ENCODE measurements at places on chromosomes 3 and 15. TPM values are rescaled to one million over a fixed set of nuclear protein-coding genes. Genes with fewer than 3 reads are reported as not detected.

The KY gene
- total RNA-seq = not detected

The CDCP1 gene
- total RNA-seq = 12.9 TPM

The GOLGA6L4 gene
- 2.8 TPM for total RNA-seq

The GOLGA8T gene
- 0.53 TPM for total RNA-seq

The RTP3 gene
- total RNA-seq = not detected

The MELTF gene
- 8.8 TPM for total RNA-seq

The KBTBD13 gene
- total RNA-seq = not detected

The NLGN1 gene
- total RNA-seq = 5.5 TPM

The PFKFB4 gene
- 13.9 TPM for total RNA-seq

The COLQ gene
- 0.61 TPM for total RNA-seq

The TP63 gene
- not detected for total RNA-seq

The AQP9 gene
- not detected for total RNA-seq

The PTH1R gene
- total RNA-seq = 0.99 TPM

The IQGAP1 gene
- total RNA-seq = 67.0 TPM

DNA sequence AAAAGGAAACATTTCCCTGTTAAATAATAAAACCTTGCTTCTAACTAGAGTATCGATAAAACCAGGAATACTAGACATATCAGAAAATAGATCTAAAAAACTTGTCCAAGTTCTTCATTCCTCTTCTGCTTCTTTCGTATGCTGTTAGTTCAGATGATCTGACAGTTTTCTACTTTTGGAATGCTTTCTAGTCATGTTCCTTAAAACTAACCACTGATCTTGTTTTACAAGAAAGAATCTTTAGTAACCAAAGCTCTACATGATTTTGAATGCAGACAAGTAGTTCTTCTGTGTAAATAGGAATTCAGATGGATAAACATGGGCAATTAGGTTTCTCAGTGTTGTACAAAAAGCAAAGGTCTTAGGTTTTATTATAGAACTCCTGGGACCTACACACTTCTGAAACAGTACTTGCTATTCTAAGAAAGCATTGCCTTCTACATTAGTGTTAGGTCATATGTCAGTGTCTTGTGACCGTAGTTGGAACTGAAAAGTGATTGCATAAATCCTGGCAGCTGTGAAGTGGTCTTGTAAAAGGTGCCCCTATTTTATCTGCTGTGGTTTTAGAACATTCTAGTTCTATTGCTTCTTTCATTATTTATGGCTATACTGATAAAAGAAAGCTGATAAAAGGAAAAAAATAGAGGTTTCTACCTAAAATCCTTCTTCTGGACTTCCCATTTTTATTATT is 40.7 kb downstream of the SNRK start:
- H3K27me3 ChIP-seq = no peaks in the 10 kb centered on the region
- DNase-seq = no peak
- H3K36me3 ChIP-seq = peaks cover 2% of the 10 kb centered on the region
- H3K4me1 ChIP-seq = no peaks in the 10 kb centered on the region
- H3K27ac ChIP-seq = no peak overlapping the region
- no peak overlapping the region for H3K4me3 ChIP-seq

GRCh38 chr3:55197021-55197420 is 269.2 kb upstream of the LRTM1 start:
- no peaks in the 10 kb centered on the region for H3K4me1 ChIP-seq
- no peaks in the 10 kb centered on the region for H3K27me3 ChIP-seq

GRCh38 chr3:192833177-192833890 is 84.3 kb downstream of the MB21D2 start:
- no peak overlapping the region for H3K27ac ChIP-seq
- H3K36me3 ChIP-seq = peaks cover 9% of the 10 kb centered on the region
- DNase-seq = no peak
- no peak overlapping the region for H3K4me3 ChIP-seq

- H3K4me1 ChIP-seq = no peaks in the 10 kb centered on the region
- no peak for DNase-seq
- peaks cover 13% of the 10 kb centered on the region for H3K36me3 ChIP-seq
- no peak overlapping the region for H3K27ac ChIP-seq
- no peak overlapping the region for H3K4me3 ChIP-seq
Measured at GRCh38 chr3:132573797-132574211, 23.3 kb upstream of the ACKR4 start.

GRCh38 chr3:112127522-112128494 is 5.2 kb downstream of the GCSAM start:
- H3K4me1 ChIP-seq = peaks cover 16% of the 10 kb centered on the region
- peaks cover 4% of the 10 kb centered on the region for H3K36me3 ChIP-seq
- no peaks in the 10 kb centered on the region for H3K27me3 ChIP-seq
- DNase-seq = no peak
- H3K4me3 ChIP-seq = no peak overlapping the region
- H3K27ac ChIP-seq = no peak overlapping the region

GRCh38 chr3:150527464-150528255 is 18.6 kb downstream of the SERP1 start:
- peak overlapping the region; percentile 49 for H3K4me3 ChIP-seq
- H3K27me3 ChIP-seq = no peaks in the 10 kb centered on the region
- H3K27ac ChIP-seq = no peak overlapping the region
- H3K4me1 ChIP-seq = peaks cover 2% of the 10 kb centered on the region
- no peaks in the 10 kb centered on the region for H3K36me3 ChIP-seq

DNA sequence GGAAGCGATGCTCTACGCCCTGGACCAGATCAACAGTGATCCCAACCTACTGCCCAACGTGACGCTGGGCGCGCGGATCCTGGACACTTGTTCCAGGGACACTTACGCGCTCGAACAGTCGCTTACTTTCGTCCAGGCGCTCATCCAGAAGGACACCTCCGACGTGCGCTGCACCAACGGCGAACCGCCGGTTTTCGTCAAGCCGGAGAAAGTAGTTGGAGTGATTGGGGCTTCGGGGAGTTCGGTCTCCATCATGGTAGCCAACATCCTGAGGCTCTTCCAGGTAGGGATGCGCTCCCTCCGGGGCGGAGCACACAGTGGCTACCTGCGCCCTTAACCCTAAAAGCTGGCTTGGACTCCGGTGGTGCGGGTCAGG is 698 bp downstream of the GRM7 start:
- no peak overlapping the region for H3K27ac ChIP-seq
- peak overlapping the region; percentile 63 for H3K4me3 ChIP-seq
- H3K4me1 ChIP-seq = no peaks in the 10 kb centered on the region
- DNase-seq = peak; percentile 34
- H3K36me3 ChIP-seq = no peaks in the 10 kb centered on the region

DNA sequence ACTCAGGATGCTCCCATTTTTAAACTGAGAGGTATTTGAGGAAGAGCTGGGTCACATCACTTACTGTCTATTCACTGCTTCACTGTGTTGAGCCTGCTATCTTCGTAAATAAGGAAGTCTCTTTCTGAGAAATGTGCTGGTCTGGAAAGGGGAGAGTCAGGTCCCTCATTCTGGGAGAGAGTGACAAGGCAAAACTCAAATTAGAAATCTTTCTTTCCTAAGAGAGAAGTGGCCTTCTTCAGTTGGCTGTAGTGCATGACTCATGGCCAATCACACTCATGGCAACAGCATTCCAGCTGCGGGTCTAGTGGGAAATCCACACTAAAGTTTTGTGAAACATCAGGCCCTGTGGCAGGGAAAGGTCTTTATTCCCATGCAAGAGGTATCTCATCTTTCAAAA is 11.5 kb upstream of the TIMP4 start:
- no peak overlapping the region for H3K4me3 ChIP-seq
- H3K27ac ChIP-seq = no peak overlapping the region
- no peak for DNase-seq
- H3K27me3 ChIP-seq = no peaks in the 10 kb centered on the region

DNA sequence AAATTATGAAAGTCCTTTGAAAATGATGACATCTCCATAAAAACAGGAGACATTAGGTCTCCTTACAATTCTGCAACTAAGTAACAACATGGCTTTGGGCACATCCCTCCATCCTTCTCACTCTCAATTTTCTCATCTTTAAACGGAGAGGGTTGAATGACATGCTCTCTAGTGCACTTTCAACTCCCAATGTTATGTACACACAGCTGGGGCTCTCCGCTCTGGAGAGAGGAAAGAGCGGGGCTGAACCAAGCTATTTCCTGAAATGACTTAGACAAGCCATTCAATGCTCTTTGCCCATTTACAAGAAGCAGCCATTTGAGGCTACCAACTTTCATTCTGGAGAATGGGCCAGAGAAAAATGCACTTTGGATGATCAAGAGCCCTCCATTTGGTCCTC is 144.2 kb upstream of the BNIP2 start:
- no peak overlapping the region for H3K27ac ChIP-seq
- no peaks in the 10 kb centered on the region for H3K4me1 ChIP-seq
- no peaks in the 10 kb centered on the region for H3K36me3 ChIP-seq
- no peaks in the 10 kb centered on the region for H3K27me3 ChIP-seq
- H3K4me3 ChIP-seq = no peak overlapping the region

- H3K27me3 ChIP-seq = no peaks in the 10 kb centered on the region
- H3K27ac ChIP-seq = no peak overlapping the region
- H3K4me3 ChIP-seq = no peak overlapping the region
- H3K4me1 ChIP-seq = peaks cover 3% of the 10 kb centered on the region
- no peaks in the 10 kb centered on the region for H3K36me3 ChIP-seq
Measured at GRCh38 chr3:119342176-119342575, 48.0 kb downstream of the ARHGAP31 start.

DNA sequence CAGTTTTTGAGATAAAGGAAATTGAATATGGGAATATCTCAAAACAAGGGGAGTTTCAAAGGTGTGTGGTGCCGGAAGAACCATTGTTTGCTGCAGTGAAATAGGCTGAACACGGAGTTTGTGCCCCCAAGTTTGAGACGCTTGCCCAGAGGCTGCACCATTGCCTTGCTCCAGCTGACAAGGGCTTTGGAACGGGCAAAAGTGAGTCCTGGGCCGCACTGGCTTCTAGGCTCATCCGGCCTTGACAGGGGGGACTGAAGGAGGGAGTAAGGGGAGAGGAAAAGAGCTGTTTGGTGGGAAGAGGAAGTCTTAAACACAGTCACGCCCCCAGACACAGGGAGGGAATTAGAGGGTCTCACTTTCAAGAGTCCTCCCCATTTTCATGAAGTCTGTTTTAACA is 269.9 kb downstream of the FAM43A start:
- no peak overlapping the region for H3K27ac ChIP-seq
- no peaks in the 10 kb centered on the region for H3K36me3 ChIP-seq
- H3K27me3 ChIP-seq = no peaks in the 10 kb centered on the region
- DNase-seq = no peak
- H3K4me3 ChIP-seq = no peak overlapping the region

DNA sequence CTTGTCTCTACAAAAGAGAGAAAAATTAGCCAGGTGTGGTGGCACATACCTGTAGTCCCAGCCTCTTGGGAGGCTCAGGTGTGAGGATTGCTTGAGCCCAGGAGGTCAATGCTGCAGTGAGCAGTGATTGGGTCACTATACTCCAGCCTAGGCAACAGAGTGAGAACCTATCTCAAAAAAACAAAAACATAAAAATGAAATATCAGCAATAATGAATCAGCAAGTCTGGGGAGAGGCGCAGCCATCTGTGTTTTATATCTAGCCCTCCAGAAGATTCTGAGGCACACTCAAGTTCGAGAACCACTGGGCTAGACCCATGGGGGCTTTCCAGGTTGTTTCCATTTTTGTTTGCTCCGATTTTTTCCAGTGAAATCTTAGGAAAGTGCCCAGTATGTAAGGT is 88.1 kb upstream of the BCL6 start:
- peaks cover 5% of the 10 kb centered on the region for H3K36me3 ChIP-seq
- H3K27me3 ChIP-seq = no peaks in the 10 kb centered on the region
- no peak overlapping the region for H3K4me3 ChIP-seq
- H3K4me1 ChIP-seq = no peaks in the 10 kb centered on the region
- no peak overlapping the region for H3K27ac ChIP-seq

- H3K4me1 ChIP-seq = no peaks in the 10 kb centered on the region
- H3K27me3 ChIP-seq = no peaks in the 10 kb centered on the region
- no peak overlapping the region for H3K27ac ChIP-seq
- DNase-seq = no peak
- no peak overlapping the region for H3K4me3 ChIP-seq
- no peaks in the 10 kb centered on the region for H3K36me3 ChIP-seq
Measured at GRCh38 chr3:168990621-168991020, 672.9 kb downstream of the MECOM start.

GRCh38 chr15:101474233-101474632 is 15.3 kb downstream of the PCSK6 start:
- H3K27ac ChIP-seq = no peak overlapping the region
- no peak for DNase-seq
- H3K36me3 ChIP-seq = no peaks in the 10 kb centered on the region
- H3K4me1 ChIP-seq = no peaks in the 10 kb centered on the region
- H3K4me3 ChIP-seq = no peak overlapping the region

- H3K4me1 ChIP-seq = peaks cover 6% of the 10 kb centered on the region
- H3K36me3 ChIP-seq = no peaks in the 10 kb centered on the region
- no peak for DNase-seq
Measured at GRCh38 chr3:71063773-71064290, 519.7 kb downstream of the FOXP1 start.

DNA sequence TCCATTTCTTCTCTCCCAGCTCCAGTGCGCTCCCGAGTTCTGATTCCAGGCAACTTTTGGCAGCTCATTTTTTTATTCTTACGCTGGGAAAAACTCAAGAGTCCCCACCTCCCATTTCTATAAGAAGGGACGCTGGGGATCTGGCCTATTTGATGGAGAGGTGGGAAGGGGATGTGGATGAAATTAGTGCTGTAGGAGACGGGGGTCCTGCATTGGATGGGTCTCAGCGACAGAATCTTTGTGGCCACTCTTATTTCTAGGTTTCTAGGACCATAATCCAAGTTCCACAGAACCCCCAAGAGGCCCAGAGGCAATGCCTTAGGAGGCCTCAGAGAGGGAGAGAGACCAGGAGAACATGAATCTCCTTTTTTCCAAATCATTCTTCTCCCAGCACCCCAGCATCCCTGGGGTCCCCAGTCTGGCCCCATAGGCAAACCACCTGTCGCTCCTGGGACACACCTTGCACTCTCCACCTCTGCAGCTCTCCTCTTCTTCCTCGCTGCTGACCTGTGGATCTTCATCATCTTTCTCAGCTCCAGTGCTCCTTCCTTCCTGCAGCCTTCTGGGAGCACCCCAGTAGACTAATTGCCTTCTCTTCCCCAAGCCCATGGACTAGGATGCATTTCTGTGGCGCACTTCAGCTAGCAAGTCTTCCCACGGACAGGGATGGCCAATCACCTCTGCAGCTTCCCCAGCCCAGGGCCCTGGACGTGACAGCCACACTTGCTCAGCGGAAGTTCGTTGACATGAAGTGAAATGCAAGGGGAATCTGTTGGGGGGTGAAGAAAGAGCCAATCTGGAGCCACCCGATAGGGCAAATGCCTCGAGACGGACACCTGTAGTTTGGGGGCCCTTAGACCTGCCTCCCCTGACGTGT is 100.1 kb upstream of the ALDH1A3 start:
- H3K4me1 ChIP-seq = no peaks in the 10 kb centered on the region
- H3K4me3 ChIP-seq = no peak overlapping the region
- peaks cover 16% of the 10 kb centered on the region for H3K36me3 ChIP-seq
- no peak for DNase-seq
- H3K27me3 ChIP-seq = no peaks in the 10 kb centered on the region

DNA sequence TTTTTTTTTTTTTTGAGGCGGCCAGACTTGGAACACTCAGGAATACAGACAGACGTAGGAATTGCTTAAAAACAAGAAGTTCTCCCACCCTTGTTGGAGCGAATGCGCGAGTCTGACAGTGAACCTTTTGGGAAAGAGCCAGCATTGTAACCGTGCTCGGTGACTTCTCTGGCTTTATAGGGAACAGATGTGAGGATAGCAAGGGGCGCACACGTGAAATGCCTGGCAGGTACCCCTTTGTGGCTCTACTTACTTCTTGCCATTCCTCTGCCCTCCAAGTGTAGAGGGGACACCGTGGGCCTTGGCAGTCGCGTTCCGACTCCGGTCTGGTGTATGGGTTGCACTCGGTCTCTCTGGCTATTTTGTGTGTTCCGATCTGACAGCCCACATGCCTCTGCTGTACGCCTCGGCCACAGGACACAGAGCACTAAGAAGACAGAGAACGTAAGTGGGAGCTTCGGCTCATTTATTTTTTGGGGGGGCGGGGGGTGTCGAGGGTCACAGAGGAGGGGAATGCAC is 126.4 kb downstream of the ADAMTS9 start:
- H3K4me1 ChIP-seq = peaks cover 3% of the 10 kb centered on the region
- no peak overlapping the region for H3K27ac ChIP-seq
